NCI-H1694 (cell line): ENCODE measurements at places on chromosomes 7 and 10.
A peak's percentile ranks its signal among the peaks of the same experiment; 100 is the strongest.

DNA sequence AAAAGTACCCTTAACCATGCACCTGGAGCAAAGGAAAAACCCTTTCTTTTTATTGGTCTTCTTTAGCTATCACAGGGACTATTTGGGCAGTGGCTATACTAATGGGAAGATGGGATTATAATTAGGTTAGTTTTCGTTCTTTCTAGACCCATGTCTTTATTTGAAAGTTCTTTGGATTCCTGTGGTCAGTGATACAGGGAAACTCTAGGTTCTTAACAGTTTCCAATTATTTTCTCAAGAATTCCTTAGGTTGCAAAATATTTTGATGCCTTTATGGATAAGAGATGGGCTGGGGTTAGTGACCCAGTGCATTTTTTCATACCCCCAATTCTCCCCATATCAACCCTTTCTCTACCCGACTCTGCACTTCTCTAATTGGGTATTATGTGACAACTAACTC is 49.0 kb downstream of the ADD3 start:
- DNase-seq, result no peak

- no peak for DNase-seq
Observed at GRCh38 chr10:88082806-88083596, 219.6 kb downstream of the PTEN start.

GRCh38 chr7:101386558-101387231 is 24.0 kb downstream of the COL26A1 start:
- DNase-seq, result no peak

GRCh38 chr10:132735341-132735775 is 50.6 kb downstream of the NKX6-2 start:
- no peak for DNase-seq

- no peak for DNase-seq
Observed at GRCh38 chr10:119161680-119162451, 3.6 kb downstream of the SFXN4 start.

GRCh38 chr10:132947843-132948242 is 5.5 kb upstream of the CFAP46 start:
- DNase-seq, result no peak

DNA sequence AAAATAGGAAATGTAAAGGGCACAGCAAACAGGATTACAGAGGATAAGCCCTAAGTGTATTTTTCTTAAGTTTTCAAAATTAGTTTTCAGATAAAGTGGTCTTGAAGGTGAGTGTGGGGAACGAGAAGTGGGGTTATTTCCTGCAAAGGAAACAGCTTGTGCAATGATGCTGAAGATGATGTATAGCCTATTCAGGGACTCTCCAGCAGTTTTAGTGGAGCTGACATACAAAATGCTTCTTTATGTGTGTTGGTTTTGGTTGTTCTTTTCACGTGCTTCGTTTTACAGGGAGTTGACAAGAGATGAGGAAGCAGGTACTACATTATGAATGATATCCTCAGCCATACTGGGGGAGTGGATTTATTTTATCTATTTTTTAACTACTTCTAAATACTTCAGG is 20.5 kb downstream of the CASD1 start:
- DNase-seq, result no peak

- no peak for DNase-seq
Observed at GRCh38 chr10:22856444-22857074, 71.3 kb upstream of the ARMC3 start.

DNA sequence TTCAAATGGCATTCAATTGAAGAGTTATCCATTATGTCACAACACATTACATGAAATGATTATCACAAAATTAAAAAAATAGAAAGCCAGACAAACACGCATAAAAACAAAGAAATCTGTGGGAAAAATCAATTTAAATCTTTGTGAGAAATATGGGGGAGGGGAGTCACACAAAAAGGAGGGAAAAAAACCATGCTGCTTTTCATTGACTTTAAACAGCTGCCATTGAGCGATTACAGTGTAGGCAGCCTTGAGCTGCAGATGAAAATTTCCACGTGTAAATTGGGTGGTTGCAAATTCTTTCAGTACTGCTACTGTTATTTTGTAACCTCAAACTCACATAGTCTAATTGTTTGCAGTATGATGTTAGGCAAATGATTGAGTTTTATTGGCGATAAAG is 889.9 kb upstream of the PHF14 start:
- no peak for DNase-seq

- DNase-seq, result no peak
Observed at GRCh38 chr7:18889436-18889835, 228.0 kb downstream of the TWIST1 start.

DNA sequence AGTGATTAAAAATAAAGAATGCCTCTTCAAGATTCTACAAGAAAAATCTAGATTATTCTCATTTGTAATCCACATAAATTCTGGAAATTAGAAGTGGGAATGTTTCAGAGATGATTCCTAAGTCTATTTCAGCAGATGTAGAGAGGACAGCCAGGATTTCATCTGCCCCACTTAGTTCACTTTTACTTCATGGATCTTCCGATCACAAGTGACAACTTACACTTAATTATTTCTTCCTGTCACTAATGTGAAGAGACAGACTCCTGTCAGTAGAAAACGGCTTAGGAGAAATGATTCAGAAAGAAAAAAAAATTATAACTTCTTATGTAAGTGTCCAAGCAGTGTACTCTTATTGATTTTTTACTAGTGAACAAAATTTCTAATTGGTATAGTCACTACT is 368.2 kb upstream of the SMIM30 start:
- no peak for DNase-seq

DNA sequence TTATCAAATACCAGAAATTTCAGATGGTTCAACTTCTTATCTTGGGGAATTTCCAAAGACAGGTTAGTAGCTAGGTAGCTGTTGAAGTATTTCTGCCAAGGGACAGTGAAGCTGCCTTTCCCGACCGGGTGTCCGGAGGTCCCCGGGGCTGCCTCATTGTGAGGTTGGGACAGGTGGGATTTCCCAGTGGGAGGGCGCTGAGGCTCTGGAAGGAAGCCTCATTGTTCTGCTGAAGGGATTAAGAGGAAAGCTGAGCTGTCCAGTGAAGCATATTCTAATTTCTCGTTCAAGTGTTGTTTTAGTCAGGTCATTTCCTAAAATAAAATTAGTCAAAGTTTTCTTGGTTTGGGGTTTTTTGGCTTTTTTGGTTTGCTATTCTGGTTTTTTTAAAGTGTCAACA is 244.2 kb downstream of the MGMT start:
- no peak for DNase-seq

DNA sequence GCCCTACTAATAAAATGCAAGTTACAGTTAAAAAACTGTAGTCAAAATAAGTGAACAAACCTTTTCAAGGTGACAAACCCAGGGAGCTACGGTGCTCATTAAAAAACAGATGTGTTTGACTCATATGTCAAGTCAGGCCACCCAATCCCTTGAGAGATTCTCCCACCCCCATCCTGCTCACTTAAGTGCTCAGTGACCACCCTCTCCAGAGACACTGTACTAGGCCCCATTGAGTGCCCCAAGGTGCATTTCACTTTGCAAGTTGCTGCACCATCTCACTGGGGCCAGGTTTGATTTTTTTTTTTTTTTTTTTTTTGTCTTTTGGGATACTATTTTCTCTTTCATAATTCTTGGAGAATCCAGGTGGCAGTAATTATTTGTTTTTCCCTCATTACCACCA is 1.9 kb downstream of the ERV3-1 start:
- no peak for DNase-seq

GRCh38 chr10:124676416-124677062 is 67.6 kb downstream of the FAM53B start:
- DNase-seq, result no peak

DNA sequence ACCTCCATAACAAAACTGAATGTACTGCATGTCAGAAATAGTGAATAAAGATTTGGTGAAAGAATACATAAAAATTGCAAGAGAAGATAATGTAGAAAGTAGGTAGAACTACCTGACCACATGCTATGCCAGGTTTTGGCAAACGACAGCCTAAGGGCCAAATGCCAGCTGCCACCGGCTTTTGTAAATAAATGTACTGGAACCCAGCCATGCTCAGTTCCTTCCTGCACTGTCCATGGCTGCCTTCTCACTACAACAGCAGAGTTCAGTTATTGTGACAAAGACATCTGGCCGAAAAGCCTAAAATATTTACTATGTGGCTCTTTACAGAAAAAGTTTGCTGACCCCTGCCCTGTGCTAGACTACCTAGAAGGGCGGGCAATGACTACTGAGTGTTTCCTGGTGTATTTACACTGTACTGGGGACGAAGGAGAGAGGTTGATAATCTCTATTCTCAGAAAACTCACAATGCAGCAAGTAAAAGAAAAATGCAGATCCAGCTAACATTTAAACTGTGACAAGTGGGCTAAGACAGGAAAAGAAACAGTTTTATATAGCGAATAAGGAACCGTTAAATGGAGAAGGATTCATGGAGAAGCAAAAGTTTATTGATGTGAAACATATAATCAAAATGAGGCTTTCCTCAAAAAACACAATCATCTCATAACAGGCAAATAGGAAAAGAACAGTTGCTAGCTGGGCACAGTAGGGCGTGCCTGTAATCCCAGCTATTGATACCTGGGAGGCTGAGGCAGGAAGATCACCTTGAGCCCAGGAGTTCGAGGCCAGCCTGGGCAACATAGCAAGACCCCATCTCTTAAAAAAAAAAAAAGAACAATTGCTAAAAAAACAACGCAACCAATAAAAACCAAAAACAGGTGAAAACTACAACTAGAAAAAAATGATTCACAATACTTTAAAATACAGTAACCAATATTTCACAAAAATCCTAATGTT is 13.7 kb downstream of the KIN start:
- no peak for DNase-seq

- no peak for DNase-seq
Observed at GRCh38 chr7:143002898-143003297, 24.0 kb downstream of the OR9A2 start.

DNA sequence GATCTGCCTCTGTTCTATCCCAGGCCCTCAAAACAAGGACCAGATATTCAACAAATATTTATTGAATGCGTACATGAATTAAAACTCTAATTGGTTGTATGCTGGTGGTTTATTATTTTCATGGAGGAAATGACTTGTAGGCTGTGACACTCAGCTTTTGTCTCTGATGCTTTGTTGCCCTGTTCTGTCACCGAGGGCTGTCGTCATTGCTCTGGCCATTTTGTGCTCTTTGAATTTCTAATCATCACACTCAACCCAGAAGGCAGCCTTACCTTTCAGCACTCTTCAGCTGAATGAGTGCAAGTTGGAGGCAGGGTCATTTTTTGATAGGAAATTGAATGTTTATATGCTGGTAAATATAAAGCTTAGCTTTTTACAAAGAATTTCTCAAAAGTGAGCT is 14.5 kb downstream of the SRGN start:
- no peak for DNase-seq

DNA sequence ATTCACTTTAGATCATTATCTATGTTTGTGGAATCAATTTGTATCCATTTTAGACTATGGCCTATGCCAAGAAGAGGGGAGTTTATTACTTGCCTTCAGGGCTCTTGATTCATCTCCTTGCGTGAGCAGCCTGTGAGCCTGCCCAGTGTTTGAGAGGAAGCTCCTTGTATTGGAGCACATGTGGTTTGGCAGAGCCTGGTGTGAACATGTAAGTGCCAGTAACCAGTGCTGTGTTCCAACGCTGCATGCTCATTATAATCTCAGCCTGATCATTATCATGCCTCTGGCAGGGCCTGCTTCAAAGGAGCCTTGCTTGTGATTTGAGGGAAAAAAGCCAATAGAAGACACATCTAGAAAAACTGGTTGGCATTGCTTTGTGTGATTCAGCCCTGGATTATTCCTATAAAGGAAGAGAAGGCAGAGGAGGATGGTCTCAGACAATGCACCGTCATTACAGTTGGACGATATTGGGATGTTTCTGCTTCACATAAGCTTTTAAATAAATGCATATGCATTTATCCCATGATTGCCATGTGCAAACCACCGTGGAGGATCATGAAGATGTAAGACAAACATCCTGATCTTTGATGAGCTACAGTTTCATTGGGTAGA is 203.4 kb upstream of the AHR start:
- DNase-seq, result no peak

- DNase-seq, result peak; percentile 41
Observed at GRCh38 chr7:39453743-39454355, 112.4 kb upstream of the YAE1 start.
